Upper lobe of left lung (tissue), 6 donors: ENCODE measurements at places on chromosomes 3 and 15. TPM values are rescaled to one million over a fixed set of nuclear protein-coding genes. Genes with fewer than 3 reads are reported as not detected.
A peak's percentile ranks its signal among the peaks of the same experiment; 100 is the strongest.

Gene C3orf80
- 2.6 TPM for total RNA-seq

Gene RMDN3
- 57.3 TPM for total RNA-seq

Gene KNSTRN
- total RNA-seq = 19.9 TPM

Gene ITGB5
- total RNA-seq = 81.5 TPM

Gene TLR9
- not detected for total RNA-seq

Gene LEKR1
- total RNA-seq = 1.0 TPM

- peak; percentile 89 for DNase-seq
- peak overlapping the region; percentile 97 for H3K27ac ChIP-seq
- peak overlapping the region; percentile 79 for H3K4me3 ChIP-seq
- peaks cover 24% of the 10 kb centered on the region for H3K4me1 ChIP-seq
Observed at GRCh38 chr15:101295607-101296161, 636 bp upstream of the SNRPA1 start.

DNA sequence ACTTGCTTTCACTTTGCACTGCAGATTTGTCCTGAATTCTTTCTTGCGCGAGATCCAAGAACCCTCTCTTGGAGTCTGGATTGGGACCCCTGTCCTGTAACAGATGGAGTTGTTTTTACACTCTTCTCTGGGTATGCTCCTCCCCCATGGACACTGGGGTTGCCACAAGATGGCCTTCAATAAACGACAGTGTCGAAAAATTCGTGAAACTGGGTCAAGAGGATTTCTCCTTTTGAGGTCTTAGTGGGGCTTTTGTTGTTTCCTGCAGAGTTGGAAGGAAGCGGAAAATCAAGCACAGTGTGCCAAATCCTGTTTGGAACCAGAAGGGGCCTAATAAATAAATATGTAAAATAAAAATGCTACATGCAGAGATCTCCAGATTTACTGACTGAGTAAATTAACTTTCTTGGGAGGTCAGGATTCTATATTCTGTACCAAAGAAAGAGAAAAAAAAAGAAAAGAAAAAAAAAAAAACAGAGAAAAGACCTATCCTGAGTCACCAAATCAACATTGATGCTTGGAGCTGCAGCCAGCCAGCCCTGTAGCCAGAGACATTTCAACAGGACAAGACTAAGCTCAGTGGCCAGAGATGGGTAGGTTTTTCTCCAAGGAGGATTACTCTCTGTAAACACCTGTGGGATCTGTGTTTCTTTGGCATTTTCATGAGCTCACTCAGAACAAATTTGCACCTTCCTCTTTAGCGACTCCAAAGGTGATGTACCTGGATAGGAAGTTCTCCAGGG is 24.8 kb downstream of the CCDC80 start:
- no peak overlapping the region for H3K27ac ChIP-seq
- no peak for DNase-seq
- no peak overlapping the region for H3K4me3 ChIP-seq
- peaks cover 3% of the 10 kb centered on the region for H3K4me1 ChIP-seq

- H3K4me3 ChIP-seq = no peak overlapping the region
- H3K27me3 ChIP-seq = no peaks in the 10 kb centered on the region
- H3K36me3 ChIP-seq = no peaks in the 10 kb centered on the region
- H3K27ac ChIP-seq = no peak overlapping the region
- no peaks in the 10 kb centered on the region for H3K4me1 ChIP-seq
Observed at GRCh38 chr3:179716226-179716625, 63.4 kb downstream of the USP13 start.

GRCh38 chr3:71046791-71047190 is 536.7 kb downstream of the FOXP1 start:
- H3K4me1 ChIP-seq = peaks cover 20% of the 10 kb centered on the region
- no peaks in the 10 kb centered on the region for H3K27me3 ChIP-seq
- H3K27ac ChIP-seq = no peak overlapping the region
- peaks cover 47% of the 10 kb centered on the region for H3K36me3 ChIP-seq
- no peak for DNase-seq

GRCh38 chr15:69661871-69662644 is 209.4 kb downstream of the RPLP1 start:
- no peak overlapping the region for H3K27ac ChIP-seq
- no peaks in the 10 kb centered on the region for H3K27me3 ChIP-seq
- H3K4me1 ChIP-seq = peaks cover 11% of the 10 kb centered on the region
- no peak overlapping the region for H3K4me3 ChIP-seq

GRCh38 chr3:173340626-173341025 is 56.9 kb upstream of the NLGN1 start:
- H3K36me3 ChIP-seq = no peaks in the 10 kb centered on the region
- H3K27me3 ChIP-seq = no peaks in the 10 kb centered on the region
- no peaks in the 10 kb centered on the region for H3K4me1 ChIP-seq
- no peak overlapping the region for H3K27ac ChIP-seq
- no peak for DNase-seq

- no peak for DNase-seq
- H3K36me3 ChIP-seq = no peaks in the 10 kb centered on the region
- H3K4me1 ChIP-seq = no peaks in the 10 kb centered on the region
- no peaks in the 10 kb centered on the region for H3K27me3 ChIP-seq
- no peak overlapping the region for H3K4me3 ChIP-seq
- no peak overlapping the region for H3K27ac ChIP-seq
Observed at GRCh38 chr3:106715286-106715685, 662.0 kb upstream of the CCDC54 start.

- no peaks in the 10 kb centered on the region for H3K36me3 ChIP-seq
- no peak overlapping the region for H3K4me3 ChIP-seq
- H3K4me1 ChIP-seq = peaks cover 27% of the 10 kb centered on the region
- DNase-seq = no peak
- H3K27ac ChIP-seq = no peak overlapping the region
Observed at GRCh38 chr3:194313560-194314387, 37.4 kb downstream of the CPN2 start.

DNA sequence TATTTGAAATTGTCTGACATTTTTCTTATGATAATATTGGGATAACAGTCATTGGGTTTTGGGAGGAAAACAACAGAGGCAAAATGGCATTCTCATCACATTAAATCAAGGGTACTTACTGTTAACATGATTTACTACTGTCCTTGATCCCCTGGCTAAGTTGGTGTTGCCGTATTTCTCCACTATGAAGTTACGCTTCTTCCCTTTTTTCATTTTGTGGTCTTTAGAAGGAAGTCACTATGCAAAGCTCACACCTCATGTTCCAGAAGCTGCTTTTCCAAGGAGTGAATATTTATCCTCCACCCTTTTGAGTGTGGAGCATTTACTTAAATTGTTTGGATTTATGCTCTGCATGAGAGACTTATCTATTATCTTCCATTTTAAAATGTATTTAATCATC is 63.7 kb downstream of the ALCAM start:
- H3K27ac ChIP-seq = no peak overlapping the region
- H3K4me3 ChIP-seq = no peak overlapping the region

GRCh38 chr3:127744253-127744815 is 71.6 kb downstream of the ABTB1 start:
- DNase-seq = no peak
- H3K36me3 ChIP-seq = peaks cover 6% of the 10 kb centered on the region
- no peak overlapping the region for H3K4me3 ChIP-seq
- peak overlapping the region; percentile 32 for H3K27ac ChIP-seq

DNA sequence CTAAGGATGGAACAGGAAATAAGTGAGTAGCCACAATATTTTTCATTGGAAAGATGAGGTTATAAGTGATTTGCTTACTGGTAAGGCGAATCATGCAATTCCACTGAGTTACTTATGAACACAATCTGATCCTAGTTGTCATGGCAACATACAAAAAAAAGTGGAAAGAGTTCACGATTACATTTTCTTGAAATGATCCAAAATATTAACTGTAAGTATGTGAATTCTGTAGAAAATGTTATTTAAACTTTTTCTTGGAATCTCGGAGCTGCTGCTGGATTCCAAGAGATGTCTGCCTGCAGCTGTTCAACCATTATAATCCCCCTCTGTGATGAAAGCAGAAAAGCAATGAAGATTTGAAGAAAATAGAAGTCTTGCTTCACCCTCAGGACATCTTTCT is 120.5 kb downstream of the KBTBD8 start:
- no peak overlapping the region for H3K4me3 ChIP-seq
- no peaks in the 10 kb centered on the region for H3K36me3 ChIP-seq
- H3K27ac ChIP-seq = no peak overlapping the region
- no peaks in the 10 kb centered on the region for H3K4me1 ChIP-seq
- no peaks in the 10 kb centered on the region for H3K27me3 ChIP-seq

GRCh38 chr3:172094621-172095557 is 55.5 kb downstream of the FNDC3B start:
- H3K4me1 ChIP-seq = peaks cover 53% of the 10 kb centered on the region
- no peak overlapping the region for H3K4me3 ChIP-seq
- no peaks in the 10 kb centered on the region for H3K27me3 ChIP-seq
- no peak for DNase-seq

GRCh38 chr15:74955017-74955416 is 1.6 kb downstream of the RPP25 start:
- H3K36me3 ChIP-seq = no peaks in the 10 kb centered on the region
- H3K27me3 ChIP-seq = no peaks in the 10 kb centered on the region
- no peak for DNase-seq

DNA sequence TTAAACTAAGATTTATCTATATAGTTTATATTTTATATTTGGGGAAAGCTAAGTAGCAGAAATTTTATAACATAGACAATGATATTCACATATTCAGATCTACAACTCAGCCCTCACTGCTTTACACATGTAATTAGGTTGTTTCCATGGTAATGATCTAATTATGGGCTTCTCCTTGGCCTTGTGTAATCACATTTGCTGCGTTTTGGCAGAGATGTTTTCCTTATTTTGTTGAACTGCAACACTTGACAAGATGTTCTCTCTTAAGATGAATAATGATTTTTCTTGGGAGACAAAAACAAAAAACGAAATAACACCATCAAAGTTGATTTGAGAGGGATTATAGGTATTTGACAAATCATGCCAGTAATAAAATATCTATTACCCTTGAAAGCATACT is 635.6 kb upstream of the TBL1XR1 start:
- H3K4me3 ChIP-seq = no peak overlapping the region
- DNase-seq = no peak
- no peak overlapping the region for H3K27ac ChIP-seq
- peaks cover 28% of the 10 kb centered on the region for H3K4me1 ChIP-seq
- no peaks in the 10 kb centered on the region for H3K36me3 ChIP-seq
- H3K27me3 ChIP-seq = no peaks in the 10 kb centered on the region

DNA sequence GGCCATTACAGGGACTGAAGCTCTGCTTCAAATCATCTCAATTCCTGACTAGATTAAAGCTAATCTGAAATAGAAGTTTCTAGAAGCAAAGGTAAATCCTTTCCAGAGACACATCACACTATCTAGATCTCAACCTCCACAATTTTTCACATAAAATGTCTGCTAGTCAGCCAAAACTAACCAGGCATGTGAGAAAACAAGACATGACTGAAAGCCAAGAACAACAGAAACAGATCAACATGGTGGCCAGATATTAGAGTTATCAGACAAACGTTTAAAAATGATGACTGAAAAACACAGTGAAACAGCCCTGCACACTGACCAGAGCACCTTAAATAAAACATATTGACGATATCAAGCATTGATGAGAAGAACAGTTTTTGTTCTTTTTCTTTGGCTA is 59.1 kb downstream of the SUMF1 start:
- H3K4me3 ChIP-seq = no peak overlapping the region
- no peak overlapping the region for H3K27ac ChIP-seq
- no peak for DNase-seq
- H3K36me3 ChIP-seq = peaks cover 8% of the 10 kb centered on the region

DNA sequence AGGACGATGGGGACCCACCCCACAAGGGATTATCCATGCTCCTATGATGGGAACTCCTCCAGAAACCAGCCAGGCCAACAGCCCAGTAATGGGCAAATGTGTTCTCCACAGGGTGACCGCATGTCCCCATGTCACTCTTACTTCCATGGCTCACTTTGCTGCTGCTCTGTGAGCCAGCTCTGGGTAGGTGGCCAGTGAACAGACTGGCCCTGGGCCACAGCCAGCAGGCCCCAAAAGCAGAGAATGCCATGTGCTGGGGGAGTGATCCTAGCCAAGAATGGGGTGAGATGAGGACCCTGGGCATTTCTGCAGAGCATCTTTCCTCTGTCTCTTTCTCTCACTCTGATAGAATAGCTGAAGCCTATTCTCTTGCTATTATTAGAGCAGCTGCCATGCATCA is 391.4 kb downstream of the LRTM1 start:
- DNase-seq = no peak
- no peaks in the 10 kb centered on the region for H3K27me3 ChIP-seq
- no peak overlapping the region for H3K27ac ChIP-seq
- H3K36me3 ChIP-seq = no peaks in the 10 kb centered on the region
- H3K4me1 ChIP-seq = no peaks in the 10 kb centered on the region

DNA sequence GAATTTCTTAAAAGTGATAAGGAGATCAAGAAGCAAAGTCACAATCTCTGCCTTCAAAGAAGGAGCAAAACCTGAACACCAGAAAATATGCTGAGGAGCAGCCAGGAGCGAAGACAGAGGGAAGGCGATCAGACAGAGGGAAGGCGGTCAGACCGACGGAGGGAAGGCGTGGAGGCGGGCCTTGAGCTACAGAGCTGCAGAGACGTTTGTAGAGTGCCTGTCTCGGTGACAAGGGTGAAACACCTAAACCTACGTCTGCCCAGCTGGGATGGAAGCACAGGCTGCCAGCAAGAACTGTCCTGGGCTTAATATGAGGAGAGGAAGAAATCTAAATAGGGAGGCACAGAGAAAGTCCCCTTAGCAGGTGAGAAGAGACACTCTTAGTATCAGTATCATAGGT is 476.0 kb downstream of the OCA2 start:
- DNase-seq = no peak
- H3K36me3 ChIP-seq = no peaks in the 10 kb centered on the region
- H3K27me3 ChIP-seq = no peaks in the 10 kb centered on the region
- H3K4me3 ChIP-seq = no peak overlapping the region
- no peaks in the 10 kb centered on the region for H3K4me1 ChIP-seq
- no peak overlapping the region for H3K27ac ChIP-seq

GRCh38 chr15:49494842-49495241 is 71.8 kb downstream of the FGF7 start:
- H3K27ac ChIP-seq = no peak overlapping the region
- no peaks in the 10 kb centered on the region for H3K4me1 ChIP-seq
- H3K4me3 ChIP-seq = no peak overlapping the region
- H3K36me3 ChIP-seq = no peaks in the 10 kb centered on the region
- H3K27me3 ChIP-seq = no peaks in the 10 kb centered on the region

DNA sequence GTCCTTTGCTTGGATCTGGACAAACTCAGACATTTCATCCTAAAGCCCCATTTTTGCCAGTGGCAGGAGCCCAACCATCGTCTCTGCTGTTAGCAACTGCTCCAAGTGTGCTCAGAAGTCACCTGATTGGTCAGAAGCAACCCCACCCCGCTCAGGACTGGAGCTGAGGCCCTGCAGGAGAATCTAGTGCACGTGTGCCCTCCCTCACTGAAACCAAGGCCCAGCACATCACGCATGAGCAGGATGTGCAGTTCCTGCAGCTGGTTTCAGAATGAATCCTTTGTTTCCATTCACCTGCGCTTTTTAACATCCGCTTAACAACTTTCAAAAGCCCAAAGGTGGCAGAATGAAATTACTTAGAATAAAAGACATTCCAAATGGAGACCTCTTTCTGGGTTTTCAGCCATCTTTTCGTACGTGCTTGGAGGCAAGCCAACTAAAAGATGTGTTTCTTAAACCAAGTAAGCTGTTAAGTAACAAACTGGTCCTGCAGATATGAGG is 81.2 kb downstream of the SRGAP3 start:
- H3K27ac ChIP-seq = no peak overlapping the region
- no peaks in the 10 kb centered on the region for H3K36me3 ChIP-seq
- H3K27me3 ChIP-seq = no peaks in the 10 kb centered on the region
- H3K4me1 ChIP-seq = peaks cover 11% of the 10 kb centered on the region
- DNase-seq = no peak
